ENCODE measurements at places on chromosomes 16 and 17.

GRCh38 chr16:67086822-67087221 lies 22.9 kb upstream of the PHAF1 start:
- H3K27ac ChIP-seq = peak overlapping the region; percentile 0
- DNase-seq = no peak
- H3K4me1 ChIP-seq = no peaks in the 10 kb centered on the region
- H3K36me3 ChIP-seq = peaks cover 5% of the 10 kb centered on the region
- no peaks in the 10 kb centered on the region for H3K27me3 ChIP-seq
- no peak overlapping the region for H3K4me3 ChIP-seq

GRCh38 chr17:41116297-41116696 lies 1.9 kb downstream of the KRTAP4-11 start:
- peaks cover 4% of the 10 kb centered on the region for H3K36me3 ChIP-seq
- no peak overlapping the region for H3K27ac ChIP-seq
- H3K27me3 ChIP-seq = peaks cover 2% of the 10 kb centered on the region
- peaks cover 8% of the 10 kb centered on the region for H3K4me1 ChIP-seq

GRCh38 chr16:85819245-85819644 lies 19.8 kb downstream of the COX4I1 start:
- H3K27me3 ChIP-seq = no peaks in the 10 kb centered on the region
- no peaks in the 10 kb centered on the region for H3K36me3 ChIP-seq
- DNase-seq = peak; percentile 89
- no peaks in the 10 kb centered on the region for H3K4me1 ChIP-seq

GRCh38 chr16:53662072-53662471 lies 41.6 kb downstream of the RPGRIP1L start:
- H3K4me3 ChIP-seq = no peak overlapping the region
- no peaks in the 10 kb centered on the region for H3K36me3 ChIP-seq
- no peak overlapping the region for H3K27ac ChIP-seq
- no peak for DNase-seq
- no peaks in the 10 kb centered on the region for H3K4me1 ChIP-seq

DNA sequence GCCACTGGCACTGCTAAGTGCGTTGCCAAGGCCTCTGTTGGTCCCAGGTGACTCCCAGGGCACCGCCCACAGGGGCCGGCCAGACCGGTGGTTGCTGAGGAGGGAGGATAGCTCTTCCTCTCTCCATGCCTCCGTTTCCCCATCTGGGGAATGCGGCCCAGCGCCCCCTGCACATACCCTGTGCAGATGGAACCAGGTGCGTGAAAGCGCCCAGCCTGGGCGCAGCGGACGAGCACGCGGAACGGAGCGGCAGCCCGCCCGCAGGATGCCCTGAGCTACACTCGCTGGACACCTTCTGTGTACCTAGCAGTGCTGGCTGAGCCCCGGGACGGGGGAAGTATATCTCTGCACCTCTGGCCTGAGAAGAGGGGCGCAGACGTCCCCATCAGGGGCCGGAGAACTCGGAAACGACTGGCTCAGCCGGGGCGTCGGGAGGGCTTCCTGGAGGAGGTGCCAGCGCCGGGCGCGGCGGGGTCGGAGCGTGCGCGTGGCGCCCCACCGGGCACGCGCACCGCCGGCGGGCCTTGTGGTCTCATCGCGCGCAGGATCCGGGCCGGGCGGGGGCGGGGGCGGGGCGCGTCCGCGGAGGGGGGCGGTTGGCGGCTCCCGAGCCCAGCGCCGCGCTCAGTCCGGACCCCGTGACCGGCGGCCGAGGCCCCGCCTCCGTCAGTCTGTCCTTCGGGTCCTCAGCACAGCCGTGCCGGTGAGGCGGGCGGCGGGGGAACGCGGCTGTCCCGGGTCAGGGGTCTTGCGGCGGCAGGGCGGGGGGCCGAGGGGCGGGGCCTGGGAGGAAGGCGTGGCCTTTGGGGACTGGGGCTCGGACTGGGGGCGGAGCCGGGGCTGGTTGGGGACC lies at the start of the genes CCDC78 and HAGHL:
Gene CCDC78, minus strand, starts transcription at position 6 of the 853 bp plus-strand sequence. CDS start 76 bp downstream, outside the sequence.
Gene HAGHL, plus strand, starts transcription at position 669 of the 853 bp plus-strand sequence. CDS start 404 bp downstream, outside the sequence.
- no peaks in the 10 kb centered on the region for H3K4me1 ChIP-seq
- H3K27ac ChIP-seq = no peak within 1 kb of the TSS
- H3K36me3 ChIP-seq = no peaks in the 10 kb centered on the region

- H3K4me1 ChIP-seq = no peaks in the 10 kb centered on the region
- H3K27me3 ChIP-seq = no peaks in the 10 kb centered on the region
- no peak overlapping the region for H3K4me3 ChIP-seq
These were observed 632.9 kb downstream of the CDH8 start for GRCh38 chr16:61403386-61403785.

DNA sequence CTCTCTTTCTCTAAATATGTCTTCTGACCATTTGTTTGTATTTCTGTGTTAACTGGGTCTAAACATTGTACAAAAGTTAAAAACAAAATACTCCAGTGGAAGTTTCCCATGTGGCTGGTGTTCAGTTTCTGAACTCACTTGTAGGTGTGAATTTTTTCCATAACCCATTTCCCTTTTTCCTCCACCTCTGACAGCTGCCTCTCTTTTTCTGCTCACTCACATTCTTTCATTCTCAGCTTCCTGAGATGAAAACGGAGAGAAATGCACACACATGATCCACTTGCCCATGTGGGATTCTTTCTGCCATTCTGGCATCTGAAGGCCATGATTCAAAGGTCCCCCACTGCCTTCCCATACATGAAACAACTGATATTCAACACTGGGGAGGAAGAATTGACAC lies 41.1 kb upstream of the ACSM2B start:
- H3K36me3 ChIP-seq = no peaks in the 10 kb centered on the region
- no peak overlapping the region for H3K27ac ChIP-seq
- H3K4me3 ChIP-seq = no peak overlapping the region
- no peak for DNase-seq
- H3K27me3 ChIP-seq = peaks cover 11% of the 10 kb centered on the region

- peaks cover 29% of the 10 kb centered on the region for H3K36me3 ChIP-seq
- peaks cover 45% of the 10 kb centered on the region for H3K4me1 ChIP-seq
- DNase-seq = no peak
- H3K4me3 ChIP-seq = no peak overlapping the region
- H3K27me3 ChIP-seq = peaks cover 5% of the 10 kb centered on the region
- peak overlapping the region; percentile 75 for H3K27ac ChIP-seq
These were observed 25.2 kb downstream of the TK2 start for GRCh38 chr16:66524601-66525164.

DNA sequence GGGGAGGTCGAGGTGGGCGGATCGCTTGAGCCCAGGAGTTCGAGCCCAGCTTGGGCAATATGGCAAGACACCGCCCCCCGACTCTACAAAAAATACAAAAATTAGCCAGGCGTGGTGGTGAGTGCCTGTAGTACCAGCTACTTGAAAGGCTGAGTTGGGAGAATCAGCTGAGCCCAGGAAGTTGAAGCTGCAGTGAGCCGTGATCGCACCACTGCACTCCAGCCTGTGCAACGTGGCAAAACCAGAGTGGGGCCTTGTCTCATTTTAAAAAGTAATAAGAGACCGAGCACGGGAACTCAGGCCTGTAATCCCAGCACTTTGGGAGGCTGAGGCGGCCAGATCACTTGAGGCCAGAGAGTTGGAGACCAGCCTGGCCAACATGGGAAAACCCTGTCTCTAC lies 24.4 kb upstream of the ABCC1 start:
- no peaks in the 10 kb centered on the region for H3K4me1 ChIP-seq
- H3K4me3 ChIP-seq = no peak overlapping the region
- no peak for DNase-seq
- H3K27ac ChIP-seq = no peak overlapping the region
- H3K27me3 ChIP-seq = no peaks in the 10 kb centered on the region

DNA sequence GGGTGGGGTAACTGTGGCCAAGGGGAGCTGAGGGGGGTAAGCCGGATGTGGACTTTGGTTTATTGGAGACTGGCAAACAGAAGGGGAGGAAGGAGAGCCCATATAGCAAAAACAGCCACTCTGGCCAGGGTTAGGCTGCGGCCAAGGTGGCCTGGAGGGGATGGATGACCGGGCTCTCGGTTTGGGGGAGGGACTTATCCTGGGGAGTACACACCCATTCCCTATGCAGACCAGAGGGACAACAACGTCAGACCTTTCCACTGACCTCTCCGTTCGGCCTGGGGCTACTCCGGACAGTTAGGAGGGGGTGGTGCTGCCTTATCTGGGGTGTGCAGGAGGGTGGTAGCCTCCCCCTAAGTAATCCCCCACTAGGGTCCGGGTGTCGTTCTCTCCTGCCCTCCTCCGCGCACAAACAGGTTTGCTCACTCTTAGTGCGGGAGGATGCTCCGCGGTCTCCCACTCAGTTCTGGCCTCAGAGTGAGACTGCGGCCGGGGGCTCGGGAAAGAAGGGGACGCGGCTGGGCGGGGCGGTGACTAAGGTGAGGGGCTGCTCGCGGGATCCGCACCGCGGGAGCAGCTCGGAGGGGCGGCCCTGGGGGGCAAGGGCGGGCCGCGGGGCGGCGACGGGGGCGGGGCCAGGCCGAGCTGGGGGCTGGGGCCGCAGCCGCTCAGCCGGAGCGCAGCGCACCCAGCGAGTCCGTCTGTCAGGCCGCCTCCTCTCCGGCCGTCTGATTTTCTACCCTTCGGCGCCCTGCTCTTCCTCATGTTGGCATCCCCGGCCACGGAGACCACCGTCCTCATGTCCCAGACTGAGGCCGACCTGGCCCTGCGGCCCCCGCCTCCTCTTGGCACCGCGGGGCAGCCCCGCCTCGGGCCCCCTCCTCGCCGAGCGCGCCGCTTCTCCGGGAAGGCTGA lies at the start of gene WNK4:
Gene WNK4, plus strand, starts transcription at position 675 of the 915 bp plus-strand sequence. Its CDS starts 89 bp downstream, at position 764.
- peak within 1 kb of the TSS; percentile 30 for H3K27ac ChIP-seq
- H3K4me1 ChIP-seq = peaks cover 38% of the 10 kb centered on the region

GRCh38 chr17:74599448-74599939 lies 7.4 kb upstream of the CD300LD start:
- H3K4me3 ChIP-seq = no peak overlapping the region
- H3K27me3 ChIP-seq = peaks cover 6% of the 10 kb centered on the region
- no peak overlapping the region for H3K27ac ChIP-seq

GRCh38 chr17:48258331-48258730 lies 150.8 kb downstream of the SNX11 start:
- DNase-seq = no peak
- H3K27me3 ChIP-seq = peaks cover 2% of the 10 kb centered on the region
- peaks cover 19% of the 10 kb centered on the region for H3K4me1 ChIP-seq

GRCh38 chr17:21678393-21679081 lies 13.8 kb upstream of the KCNJ18 start:
- DNase-seq = no peak
- peak overlapping the region; percentile 66 for H3K4me3 ChIP-seq
- peaks cover 14% of the 10 kb centered on the region for H3K4me1 ChIP-seq
- H3K27ac ChIP-seq = peak overlapping the region; percentile 49

- no peaks in the 10 kb centered on the region for H3K36me3 ChIP-seq
- no peak overlapping the region for H3K27ac ChIP-seq
- H3K27me3 ChIP-seq = peaks cover 2% of the 10 kb centered on the region
- DNase-seq = no peak
These were observed 282.9 kb upstream of the IRX5 start for GRCh38 chr16:54647725-54648221.
